ENCODE measurements at places on chromosomes 3 and 15. TPM values are rescaled to one million over a fixed set of nuclear protein-coding genes. Genes with fewer than 3 reads are reported as not detected.

Gene ZNF80
- total RNA-seq = not detected

Gene CAPN3
- total RNA-seq = 3.2 TPM

Gene NAALADL2
- 0.41 TPM for total RNA-seq

GRCh38 chr3:196931828-196932587 is 10.3 kb downstream of the NCBP2 start:
- peak overlapping the region; percentile 65 for H3K27ac ChIP-seq
- peaks cover 14% of the 10 kb centered on the region for H3K36me3 ChIP-seq
- no peak for DNase-seq

DNA sequence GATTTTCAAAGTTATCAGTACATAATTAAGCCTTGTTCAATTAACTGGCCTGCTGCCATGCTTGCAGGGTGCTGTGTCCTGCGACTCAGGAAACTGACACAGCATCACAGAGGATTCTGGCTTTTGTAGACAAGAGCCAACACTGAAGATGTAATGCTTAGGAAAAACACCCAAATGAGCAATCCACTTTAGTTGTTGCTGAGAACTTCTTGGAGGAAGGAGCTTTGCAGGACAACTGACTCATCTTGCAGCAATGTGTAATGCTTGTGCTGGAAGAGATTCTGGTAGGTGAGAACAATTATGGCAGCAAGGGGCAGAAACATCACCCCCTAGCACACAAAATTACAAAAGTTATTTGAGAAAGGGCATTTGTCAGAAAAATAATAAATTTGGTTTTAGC is 67.6 kb downstream of the NLGN1 start:
- no peak overlapping the region for H3K27ac ChIP-seq
- no peak overlapping the region for H3K4me3 ChIP-seq
- H3K4me1 ChIP-seq = no peaks in the 10 kb centered on the region
- no peaks in the 10 kb centered on the region for H3K36me3 ChIP-seq
- no peaks in the 10 kb centered on the region for H3K27me3 ChIP-seq

DNA sequence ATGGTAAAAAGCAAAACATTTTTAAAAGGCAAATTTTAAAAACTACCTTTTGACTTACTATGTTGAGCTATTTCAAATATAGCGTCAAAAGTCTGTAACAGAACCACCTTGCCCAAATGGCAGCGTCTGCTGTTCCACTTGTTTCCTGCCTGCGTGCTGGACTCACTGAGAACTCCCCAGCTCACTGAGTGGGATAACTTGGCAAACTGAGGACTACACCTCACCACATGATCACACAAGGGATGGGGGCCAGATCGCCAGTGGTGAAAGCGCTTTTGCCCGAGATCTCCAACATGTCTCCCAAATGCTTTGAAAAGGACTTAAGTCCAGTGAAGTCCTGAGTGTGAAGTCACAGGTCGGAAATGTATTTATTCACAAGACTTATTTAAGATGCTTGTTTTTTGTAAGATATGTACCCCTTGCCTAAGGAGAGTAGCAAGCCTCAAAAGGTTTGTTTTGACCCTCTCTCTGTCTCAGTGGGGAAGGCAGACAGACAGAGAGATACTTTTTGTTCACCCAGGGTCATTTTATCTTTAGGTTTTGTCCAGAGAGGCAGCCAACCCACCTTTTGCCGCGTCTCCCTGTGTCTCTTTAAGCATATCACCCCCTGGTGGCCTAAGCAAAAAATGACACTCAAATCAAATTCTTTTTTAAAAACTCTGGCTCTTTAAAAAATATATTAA is 192.6 kb downstream of the PDZRN3 start:
- H3K27ac ChIP-seq = no peak overlapping the region
- H3K27me3 ChIP-seq = no peaks in the 10 kb centered on the region
- H3K4me3 ChIP-seq = no peak overlapping the region
- no peak for DNase-seq
- no peaks in the 10 kb centered on the region for H3K4me1 ChIP-seq

- H3K27me3 ChIP-seq = no peaks in the 10 kb centered on the region
- peaks cover 6% of the 10 kb centered on the region for H3K36me3 ChIP-seq
- peaks cover 20% of the 10 kb centered on the region for H3K4me1 ChIP-seq
- no peak for DNase-seq
Measured at GRCh38 chr15:101193806-101194545, 57.9 kb downstream of the CHSY1 start.

- peak overlapping the region; percentile 92 for H3K27ac ChIP-seq
- peak overlapping the region; percentile 93 for H3K4me3 ChIP-seq
- H3K4me1 ChIP-seq = no peaks in the 10 kb centered on the region
- no peaks in the 10 kb centered on the region for H3K27me3 ChIP-seq
Measured at GRCh38 chr3:172751175-172751704, 714 bp downstream of the ECT2 start.
